NCI-H1436 (cell line): ENCODE measurements at places on chromosomes 2 and 18.

GRCh38 chr18:62777814-62778213 is 62.5 kb downstream of the PHLPP1 start:
- no peak for DNase-seq

DNA sequence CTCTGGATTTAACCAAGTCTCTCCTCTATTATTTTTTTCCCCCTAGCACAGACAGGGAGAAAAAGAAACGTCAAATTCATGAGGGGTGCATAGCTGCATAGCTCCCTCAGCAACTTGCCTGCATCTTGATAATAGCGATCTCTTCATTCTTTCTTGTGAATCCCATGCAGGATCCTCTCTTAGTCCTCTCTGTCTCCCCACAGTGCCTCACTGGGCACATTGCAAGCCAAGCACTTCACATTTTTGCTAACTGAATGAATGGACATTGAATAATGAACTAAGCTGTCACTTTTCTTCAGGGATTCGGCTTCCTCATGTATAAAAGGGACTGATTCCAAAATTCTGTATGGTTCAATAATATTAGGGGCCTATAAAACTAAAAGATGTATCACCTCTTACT is 2.9 kb upstream of the EPB41L3 start:
- DNase-seq: peak; percentile 31

DNA sequence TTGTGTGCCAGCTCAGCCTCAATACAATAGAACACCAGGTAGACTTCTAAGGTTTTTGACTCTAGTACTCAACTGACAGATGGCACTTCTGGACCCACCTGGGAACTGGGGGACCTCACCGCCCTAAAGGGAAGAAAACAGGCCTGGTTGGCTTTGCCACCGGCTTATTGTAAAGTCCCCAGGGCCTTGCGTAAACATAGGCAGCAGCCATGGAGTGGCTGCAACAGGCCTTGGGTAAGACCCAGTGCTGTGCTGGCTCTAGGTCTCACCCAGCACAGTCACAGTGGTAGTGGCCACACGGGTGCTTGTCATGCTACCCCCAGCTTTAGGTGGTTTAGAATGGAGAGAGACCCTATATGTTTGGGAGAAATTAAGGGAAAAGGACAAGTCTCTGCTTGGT is 230.7 kb upstream of the SESTD1 start:
- DNase-seq: no peak

DNA sequence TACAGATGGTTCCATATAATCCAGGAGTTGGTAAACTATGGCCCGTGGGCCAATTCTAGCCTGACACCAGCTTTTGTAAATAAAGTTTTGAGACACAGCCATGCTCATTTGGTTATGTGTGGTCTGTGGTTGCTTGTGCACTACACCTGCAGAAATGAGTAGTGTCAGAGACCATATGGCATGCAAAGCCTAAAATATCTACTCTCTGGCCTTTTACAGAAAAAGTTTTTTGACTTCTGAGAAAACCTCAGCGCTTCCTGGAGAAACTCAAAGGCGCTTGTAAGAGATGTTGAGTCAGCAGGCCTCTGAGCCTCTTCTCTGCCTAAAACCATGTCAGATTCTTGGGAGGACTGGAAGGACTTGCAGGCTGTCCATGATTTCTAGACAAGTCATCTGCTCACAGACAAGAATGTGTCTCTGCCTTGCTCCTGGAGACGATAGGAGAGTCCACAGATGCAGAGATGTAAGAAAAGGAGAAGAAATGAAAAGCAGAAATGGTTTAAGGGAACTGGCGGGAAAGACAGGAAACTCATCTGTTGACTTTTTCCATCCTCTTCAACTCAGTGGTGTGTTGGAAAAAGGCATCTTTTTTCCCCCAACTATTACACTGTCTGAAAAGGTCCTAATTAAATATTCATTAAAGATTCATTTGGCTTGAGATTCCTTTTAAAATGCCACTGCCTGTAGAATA is 5.2 kb downstream of the TTC39C start:
- DNase-seq: no peak

GRCh38 chr2:234968631-234969305 is 17.0 kb downstream of the SH3BP4 start:
- no peak for DNase-seq

DNA sequence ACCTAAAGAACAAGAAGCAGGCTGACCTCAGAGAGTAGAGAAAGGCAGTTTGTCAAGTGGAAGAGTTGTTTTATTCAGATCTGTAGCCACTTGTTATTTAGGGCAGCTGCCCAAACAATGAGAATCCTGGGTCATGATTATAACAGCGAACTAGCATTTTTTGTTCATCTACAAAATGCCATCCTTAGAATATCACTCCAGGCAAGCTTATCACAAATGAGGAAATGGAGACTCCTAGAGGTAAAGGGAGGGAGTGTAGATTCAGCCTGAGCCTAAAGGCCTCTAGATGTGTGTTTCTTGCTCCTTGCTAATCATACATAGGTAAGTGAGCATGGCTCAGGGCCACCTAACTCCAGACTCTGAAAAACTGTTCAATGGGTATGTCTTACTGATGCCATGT is 126.1 kb downstream of the HNMT start:
- DNase-seq: peak; percentile 55

GRCh38 chr2:133574620-133575019 is 6.4 kb upstream of the NCKAP5 start:
- no peak for DNase-seq

DNA sequence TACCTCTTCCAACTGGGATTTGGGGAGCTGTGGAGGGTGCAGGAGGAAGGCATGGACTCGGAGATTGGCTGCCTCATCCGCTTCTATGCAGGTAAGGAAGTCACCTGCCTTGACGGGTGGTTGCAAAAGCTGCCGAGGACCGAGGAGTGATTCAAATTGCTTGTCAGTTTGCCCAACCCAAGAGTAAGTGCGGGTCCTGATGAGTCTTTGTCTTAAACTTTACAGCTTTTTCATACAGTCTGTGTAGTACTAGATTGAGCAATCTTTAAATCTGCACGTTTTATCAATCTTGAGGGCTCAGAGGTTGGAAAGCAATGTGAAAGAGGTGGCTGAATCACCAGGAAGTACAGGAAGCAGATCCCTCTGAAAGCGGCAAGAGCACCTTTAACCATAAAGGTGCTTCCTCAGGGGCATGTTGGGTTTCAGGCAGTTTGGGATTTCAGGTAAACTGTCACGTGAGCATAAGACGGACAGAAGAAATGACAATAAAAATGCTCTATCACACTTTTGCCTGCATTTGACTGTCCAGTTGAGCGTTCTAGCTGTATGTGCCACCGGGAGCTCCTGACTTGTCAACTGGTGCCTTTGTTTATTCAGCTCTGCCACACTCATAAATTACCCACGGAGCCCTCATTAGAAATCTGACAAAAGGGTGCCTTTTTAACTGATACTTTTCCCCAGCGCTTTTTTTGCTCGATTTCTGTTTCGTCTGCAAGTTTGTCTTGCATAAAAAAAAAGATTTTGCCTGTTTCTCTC is 2.0 kb downstream of the PHLPP1 start:
- DNase-seq: no peak

DNA sequence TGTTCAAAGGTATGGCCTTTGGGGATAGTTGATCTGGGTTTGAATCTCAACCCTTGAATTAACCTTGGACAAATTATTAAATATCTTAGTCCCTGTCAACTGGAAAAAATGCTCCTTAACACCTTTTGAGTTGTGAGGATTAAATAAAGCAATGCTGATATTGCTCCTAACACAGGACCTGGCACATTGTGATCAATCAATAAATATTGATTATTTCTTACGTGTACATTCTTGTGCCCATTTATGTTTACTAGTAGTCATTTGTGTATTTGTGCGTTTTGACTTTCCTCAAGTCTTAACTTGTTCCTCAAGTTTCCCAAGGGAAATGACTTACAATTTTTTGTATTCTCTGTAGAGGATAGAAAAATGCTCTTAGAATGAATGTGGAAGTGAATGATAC is 19.6 kb upstream of the FIGN start:
- no peak for DNase-seq
